Effector memory CD4-positive, alpha-beta T cell (primary cell): ENCODE measurements at places on chromosomes 13 and 19.

DNA sequence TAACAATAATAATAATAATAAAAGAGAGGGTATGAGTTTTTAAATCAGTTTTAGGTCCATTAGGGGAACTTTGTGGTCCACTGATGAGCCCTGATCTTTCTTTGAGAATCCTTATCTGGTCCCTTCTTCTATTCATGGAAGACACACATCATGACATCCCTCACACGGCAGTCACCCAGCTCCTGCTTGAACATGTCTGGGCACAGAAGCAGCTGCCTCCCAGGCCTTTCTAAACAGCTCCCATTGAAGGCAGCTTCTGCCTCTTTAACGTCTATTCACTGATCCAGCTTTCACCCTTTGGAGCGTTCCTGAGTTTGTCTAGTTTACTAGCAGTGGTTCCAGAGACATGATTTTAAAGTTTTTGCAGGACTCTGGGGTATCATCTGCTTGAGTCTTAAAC is 42.6 kb upstream of the STK24 start:
- no peak for DNase-seq

DNA sequence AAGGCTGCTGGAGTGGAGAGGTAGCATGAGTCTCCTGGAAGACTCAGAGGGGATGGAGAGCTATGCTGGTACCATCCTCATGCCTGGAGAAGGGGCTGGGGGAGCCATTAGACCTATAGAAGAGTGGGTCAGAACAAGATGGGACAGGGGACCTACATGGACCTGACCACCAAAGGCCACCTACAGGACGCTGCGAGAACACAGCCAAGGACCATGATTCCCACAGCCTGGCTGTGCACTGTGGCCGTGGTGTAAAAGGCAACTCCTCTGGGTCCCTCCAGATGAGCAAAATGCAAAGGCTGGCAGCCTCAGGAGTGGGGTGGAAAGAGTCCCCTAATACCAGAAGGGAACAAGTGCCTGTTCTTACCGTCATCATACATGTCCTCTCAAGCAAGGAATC is 216.2 kb downstream of the SLC7A1 start:
- DNase-seq = no peak

DNA sequence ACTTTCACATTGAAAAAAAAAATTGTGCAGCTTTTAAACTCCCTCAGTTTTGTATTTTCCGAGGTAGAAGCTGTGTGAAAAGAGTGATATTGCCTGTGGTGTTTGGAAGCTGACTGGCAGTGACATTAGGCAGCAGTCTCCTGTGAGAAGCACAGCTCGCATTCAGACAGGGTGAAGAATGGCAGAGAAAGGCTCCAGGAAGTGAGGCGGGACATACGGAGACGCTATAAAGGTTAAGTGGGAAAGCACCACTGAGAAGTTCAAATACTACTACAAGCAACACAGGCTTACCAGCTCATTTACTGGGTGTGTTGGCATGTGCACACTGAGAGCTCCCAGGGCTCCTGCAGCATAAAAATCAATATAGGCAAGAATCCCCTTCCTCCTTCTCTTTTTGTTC is 88.4 kb downstream of the RXFP2 start:
- DNase-seq = no peak

DNA sequence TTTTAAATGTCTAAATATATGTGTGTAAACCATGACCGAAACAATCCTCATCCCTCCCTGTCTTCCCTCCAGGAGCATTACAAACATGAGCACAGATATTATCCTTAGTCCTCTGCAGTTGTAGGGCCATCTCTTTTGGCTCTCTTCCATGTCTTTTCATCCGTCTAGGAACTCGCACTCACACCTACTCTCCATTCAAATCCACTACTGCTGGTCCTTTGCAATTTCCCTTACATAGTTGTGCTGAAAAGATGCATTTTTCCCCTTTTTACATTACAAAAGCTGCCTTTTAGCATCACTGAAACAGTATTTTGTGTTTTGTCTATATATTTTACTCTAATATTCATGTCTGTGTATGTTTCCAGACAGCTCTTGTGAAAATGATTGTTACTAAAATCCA is 237.8 kb downstream of the DACH1 start:
- DNase-seq = no peak

DNA sequence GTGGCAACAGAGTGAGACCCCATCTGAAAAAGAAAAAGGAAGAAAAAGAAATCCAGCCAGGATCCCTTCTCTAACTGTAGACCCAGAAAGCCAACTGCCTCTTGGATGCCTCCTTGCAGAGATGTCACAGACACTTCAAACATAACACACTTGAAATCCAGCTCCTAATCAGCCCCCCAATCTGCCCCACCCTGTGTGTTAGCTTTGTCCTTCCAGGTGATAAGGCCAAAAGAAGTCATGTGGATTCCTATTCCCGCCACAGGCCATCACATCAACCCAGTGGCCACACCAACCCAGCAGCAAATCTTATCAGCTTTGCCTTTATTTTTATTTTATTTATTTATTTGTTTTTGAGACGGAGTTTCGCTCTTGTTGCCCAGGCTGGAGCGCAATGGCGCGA is 8.1 kb downstream of the BEST2 start:
- no peak for DNase-seq

DNA sequence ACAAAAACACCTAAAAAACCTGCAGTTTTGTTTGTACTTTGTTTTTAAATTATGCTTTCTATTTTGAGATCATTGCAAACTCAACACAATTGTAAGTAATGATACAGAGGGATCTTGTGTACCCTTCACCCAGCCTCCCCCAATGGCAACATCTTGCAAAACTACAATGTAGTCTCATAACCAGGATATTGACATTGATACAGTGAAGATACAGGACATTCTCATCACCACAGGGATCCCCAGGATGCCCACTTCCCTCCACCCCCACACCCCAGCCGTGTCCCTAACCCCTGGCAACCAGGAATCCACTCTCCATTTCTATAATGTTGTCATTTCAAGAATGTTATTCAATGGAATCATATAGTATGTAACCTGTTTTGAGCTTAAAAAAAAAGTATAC is 10.3 kb upstream of the C5AR2 start:
- DNase-seq = no peak
